ENCODE measurements at places on chromosomes 7 and 10.

- DNase-seq: no peak
Measured at GRCh38 chr7:104272767-104273384, 55.5 kb upstream of the LHFPL3 start.

DNA sequence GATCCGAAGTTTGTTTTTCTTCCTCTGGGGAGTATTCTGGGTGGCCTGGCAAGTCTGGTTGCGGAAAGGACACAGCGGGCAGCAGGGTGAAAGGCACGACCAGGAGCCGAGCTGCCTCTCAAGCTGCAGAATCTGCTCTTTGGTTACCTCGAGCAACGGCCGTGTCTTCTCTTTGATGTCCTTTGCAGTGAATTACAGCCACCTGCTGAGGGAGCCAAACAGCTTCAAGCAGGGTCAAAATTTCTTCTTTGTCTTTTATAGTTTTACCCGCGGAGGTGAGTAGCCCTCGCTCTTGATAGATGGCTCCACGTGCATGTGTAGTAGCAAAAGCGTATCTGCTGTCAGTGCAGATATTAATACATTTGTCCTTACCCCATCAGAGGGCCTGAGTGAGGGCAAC, 177.3 kb upstream of the MBL2 start:
- no peak for DNase-seq

DNA sequence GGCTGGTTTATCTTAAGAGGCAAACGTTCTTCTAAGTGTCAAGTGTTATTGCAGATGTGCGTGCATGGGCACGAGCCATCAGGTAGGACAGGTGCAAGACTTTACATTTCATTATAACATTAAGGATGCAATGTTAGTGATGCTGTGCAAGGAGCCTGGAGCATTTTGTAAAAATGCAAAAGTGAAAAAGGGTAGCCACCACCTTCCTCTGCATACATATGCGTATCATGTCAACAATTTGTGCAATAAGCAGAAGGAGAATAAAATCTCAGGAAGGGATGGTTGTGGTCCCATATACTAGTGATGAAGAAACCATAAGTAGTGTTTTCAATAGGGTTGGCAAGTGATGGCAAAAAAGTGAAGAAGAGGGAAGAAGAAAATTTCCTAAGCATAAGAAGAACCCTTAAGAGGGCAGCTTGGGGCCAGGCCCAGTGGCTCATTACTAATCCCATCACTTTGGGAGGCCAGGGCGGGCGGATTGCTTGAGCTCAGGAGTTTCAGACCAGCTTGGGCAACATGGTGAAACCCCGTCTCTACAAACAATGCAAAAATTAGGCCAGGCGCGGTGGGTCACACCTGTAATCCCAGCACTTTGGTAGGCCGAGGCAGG, 7.5 kb downstream of the PIK3AP1 start:
- DNase-seq: no peak

DNA sequence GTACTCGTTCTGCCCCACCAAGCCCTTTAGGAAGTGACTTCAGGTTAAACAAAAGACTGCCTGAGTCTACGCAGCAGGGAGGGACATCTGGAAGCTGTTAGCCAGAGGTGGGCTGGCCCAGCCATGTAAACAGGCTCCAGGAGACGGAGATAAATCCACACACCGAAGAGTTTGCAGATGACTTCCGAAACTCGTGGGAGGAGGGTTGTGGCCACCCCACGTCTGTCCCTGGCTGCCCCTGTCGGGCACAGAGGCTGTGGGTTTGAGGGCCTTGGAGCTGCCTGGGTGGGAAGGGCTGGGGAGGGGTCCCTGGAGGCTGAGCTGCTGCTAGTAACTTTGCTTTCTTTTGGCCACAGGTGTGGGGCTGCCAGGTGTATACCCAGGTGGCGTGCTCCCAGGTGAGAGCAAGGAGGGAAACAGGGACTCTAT, 15.6 kb downstream of the ELN start:
- no peak for DNase-seq

- no peak for DNase-seq
Measured at GRCh38 chr10:71229726-71230655, 17.6 kb downstream of the UNC5B start.

DNA sequence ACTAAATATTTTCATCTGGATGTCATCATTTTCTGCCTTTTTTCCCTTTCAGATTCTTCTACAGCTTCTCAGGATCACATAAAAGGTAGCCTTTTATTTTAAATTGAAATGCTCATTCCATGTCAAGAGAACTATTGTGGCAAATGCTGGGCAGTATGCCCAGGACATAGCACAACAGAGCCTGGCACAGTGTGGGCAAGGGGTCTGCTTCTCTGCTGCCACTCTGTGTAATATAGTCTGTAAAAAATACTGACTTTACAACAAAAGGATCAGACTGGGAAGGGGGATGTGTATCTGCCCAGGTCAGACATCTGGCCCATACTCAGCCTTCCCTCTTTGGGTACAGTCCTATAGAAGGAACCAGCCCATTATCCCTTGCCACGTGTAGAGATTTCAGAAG, 62.7 kb downstream of the CUZD1 start:
- DNase-seq: no peak
